GDM1 (cell line): ENCODE measurements at places on chromosomes 6 and 20.

GRCh38 chr20:59831024-59831915, 102.2 kb downstream of the SYCP2 start:
- no peak for DNase-seq

DNA sequence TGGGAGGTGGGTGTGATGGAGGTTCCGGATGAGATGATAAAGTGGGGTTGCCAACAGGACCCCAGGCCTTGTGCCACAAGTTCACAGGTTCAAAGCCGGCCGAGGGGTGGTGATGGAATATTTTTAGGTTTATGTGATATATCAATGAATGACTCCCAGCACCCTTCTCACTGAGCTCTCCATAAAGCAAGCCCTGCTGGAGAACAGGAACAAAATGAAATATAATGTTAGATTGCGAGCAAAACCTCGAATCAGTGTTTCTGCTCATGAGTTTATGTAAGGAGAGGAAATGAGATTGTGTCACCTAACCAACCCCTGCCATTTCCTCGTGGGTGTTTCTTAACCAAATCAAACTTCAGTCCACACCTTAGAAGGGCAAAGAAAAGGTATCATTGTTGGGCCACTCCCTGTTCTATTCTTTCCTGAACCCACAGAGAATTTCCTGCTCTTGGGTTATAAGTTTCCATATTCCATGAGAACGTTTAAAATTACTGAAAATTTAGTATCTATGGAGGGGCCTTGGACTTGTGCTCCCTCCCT, 192.2 kb upstream of the EXOC2 start:
- DNase-seq: no peak

- no peak for DNase-seq
Measured at GRCh38 chr20:63133481-63134091, 82.3 kb downstream of the YTHDF1 start.

DNA sequence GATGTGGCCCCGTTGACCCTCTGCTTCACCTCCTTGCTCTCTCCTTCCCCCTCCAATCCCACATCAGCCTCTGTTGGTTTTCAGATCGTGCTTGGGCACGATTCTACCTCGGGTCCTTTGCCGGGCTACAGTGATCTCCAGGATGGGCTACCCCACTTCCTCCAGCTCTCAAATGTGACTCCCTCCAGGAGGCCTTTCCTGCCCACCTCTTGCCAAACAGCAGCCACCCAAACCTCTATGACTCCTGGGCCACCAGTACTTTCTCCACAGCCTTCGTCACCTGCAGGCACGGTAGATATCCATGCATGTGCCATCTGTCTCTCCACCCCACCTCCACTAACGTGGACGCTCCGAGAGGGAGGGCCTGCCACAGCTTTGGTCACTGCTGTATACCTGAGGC, 55.9 kb upstream of the NXT1 start:
- no peak for DNase-seq

DNA sequence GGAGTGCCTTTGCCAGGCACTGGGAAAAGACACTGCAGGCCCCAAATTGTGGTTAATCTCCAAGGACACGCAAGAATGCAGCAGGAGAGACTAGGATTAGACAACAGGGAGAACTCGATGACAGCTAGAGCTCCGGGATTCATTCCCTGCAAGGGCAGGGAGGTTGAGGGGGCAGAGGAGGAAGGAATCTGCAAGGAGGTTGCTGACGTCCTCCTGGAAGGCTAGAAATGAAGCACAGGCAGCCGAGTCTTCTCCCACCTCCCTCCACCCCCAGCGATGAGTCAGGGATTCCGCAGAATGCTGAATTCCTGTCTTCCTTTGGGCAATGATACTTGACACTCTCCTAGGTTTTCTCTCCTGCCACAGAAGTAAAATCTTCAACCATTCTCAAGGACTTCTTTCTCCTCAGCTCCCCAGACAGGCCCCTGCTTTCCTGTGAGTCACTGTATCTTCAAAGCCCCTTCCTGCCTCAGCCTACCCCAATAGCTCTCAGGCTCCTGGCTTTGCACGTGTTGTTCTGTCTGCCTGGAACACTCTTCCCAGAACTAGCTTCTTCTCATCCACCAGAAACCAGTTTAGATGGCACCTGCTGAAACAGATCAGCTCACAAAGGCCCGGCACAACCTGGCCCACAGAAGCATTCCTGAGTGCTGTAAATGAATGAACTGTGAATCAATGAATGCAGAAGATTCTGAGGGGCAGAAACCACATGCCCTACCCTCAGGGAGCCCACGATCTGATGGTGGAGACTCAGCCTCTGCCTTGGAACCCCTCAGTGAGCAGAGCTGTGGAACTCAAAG, 85.6 kb downstream of the MRPL14 start:
- peak; percentile 40 for DNase-seq

- no peak for DNase-seq
Measured at GRCh38 chr6:42255050-42255449, 37.4 kb upstream of the MRPS10 start.
